ENCODE measurements at places on chromosomes 6 and 20.

- DNase-seq = peak; percentile 55
These were observed 133.7 kb upstream of the IFNGR1 start for GRCh38 chr6:137352859-137353258.

GRCh38 chr20:61631751-61632150 lies 379.7 kb downstream of the CDH4 start:
- DNase-seq = no peak

DNA sequence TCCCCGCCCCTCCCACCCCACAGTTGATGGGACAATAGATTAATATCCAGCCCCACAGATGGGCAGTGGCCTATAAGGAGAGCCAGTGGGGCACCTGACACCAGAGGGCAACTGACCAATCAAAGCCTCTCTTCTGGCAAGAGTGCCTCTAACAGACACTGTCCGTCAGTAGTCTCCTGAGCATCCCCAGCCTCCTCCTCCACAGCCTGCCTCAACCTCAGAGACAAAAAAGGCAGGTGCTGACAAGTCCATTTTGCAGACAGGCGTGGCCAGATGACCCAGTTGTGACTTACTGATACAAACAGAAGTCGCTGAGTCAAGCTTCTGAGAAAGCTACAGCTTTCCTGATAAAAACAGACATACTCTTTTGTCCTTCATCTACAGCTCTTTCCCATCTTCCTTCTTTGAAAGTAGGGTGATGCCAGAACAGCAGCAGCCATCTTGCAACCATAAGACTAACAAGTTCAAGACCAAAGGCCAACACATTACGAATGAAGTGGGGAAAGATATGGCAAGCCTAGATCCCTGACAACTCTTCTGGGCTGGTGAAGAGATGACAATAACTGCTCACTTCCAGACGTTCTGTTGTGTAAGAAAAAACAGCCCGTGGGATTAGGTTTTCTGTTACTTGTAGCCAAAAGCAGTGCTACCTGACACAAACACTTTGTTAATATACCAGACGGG lies 12.3 kb downstream of the PPIL1 start:
- no peak for DNase-seq

GRCh38 chr6:155078331-155078745 lies 83.2 kb downstream of the TIAM2 start:
- DNase-seq = no peak

DNA sequence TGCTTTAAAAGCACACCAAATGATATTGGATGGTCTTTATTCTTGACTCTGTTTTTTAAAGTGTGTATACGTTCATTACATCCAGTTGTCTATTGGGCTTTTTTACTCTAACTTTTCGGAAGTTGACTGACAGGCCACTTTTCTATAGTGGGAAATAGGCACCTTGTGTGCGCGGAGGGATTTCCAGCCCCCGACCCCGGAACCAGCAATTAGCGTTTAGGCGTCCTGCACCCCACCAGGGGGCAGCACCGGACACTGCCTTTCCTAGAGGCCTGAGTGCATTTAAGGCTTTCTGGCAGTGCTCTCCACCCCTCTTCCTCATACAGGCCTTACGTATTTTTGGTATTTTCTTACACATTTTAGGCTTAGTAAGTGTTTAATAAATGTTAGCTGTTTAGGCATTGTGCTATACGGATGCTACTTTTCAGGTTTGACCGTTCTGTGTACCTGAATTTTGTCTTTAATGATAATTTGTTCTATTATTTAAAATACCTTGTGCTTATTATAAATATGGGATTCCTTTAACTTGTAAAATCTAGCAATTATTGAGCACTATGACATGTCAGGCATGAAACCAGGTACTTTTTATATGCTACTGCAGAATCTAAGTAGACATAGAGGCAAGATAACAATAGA lies 231.8 kb downstream of the BCKDHB start:
- DNase-seq = peak; percentile 64

DNA sequence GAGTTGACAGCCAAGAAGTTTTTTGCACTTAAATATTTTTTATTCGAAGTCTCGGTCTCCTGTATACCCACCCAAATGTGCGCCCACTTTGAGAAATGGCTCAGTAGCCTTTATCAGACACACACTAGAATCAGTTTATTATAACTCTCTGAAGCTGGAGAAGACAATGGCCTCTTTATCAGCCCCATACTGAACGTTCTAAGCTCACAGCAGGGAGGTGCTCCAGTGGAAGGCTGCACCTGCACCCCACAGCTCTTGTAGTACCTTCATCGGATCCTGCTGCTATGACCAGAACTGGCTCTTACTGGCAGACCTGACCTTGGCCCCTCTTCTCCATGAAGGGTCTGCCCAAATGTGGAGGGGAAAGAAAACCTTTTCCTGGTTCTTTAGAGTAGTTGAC lies 165.0 kb upstream of the SCGN start:
- DNase-seq = no peak

DNA sequence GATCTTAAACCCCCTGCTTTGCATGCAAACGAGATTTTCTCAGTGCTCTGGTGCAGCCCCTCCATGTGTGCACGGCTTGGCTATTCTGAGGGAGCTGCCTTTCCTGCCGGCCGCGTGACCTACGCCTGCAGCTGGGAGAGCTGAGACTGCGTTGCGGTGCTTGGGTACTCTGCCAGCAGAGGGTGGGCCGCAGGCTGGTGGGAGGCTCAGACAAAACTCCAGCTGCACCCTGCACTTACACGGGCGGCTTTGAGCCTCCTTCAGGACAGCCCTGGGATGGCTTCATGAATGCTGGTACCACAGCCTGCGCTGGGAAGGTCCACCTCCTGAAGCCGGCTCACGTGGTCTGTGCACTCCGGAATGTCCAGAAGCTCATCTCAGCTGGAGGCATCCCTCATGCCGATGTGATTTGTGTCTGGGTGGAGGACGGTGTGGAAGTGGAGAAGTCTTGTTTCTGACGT lies 223.7 kb downstream of the DLL1 start:
- DNase-seq = no peak

DNA sequence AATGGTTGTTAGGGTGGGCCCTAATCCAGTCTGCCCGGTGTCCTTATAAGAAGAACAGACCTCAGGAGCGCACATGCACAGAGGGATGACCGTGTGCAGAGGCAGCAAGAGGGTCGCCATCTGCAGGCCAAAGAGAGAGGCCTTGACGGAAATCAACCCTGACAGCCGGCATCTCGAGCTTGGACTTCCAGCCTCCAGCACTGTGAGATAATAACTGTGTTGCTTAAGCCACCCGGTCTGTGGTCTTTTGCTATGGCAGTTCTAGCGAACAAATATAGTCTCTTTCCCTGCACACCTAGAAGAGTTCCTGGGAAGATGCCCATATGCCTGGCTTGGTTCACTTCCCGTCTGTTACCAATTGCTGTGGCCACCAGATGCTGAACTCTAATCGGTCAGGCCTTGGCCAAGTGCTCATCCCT lies 35.3 kb upstream of the PTGIS start:
- no peak for DNase-seq

DNA sequence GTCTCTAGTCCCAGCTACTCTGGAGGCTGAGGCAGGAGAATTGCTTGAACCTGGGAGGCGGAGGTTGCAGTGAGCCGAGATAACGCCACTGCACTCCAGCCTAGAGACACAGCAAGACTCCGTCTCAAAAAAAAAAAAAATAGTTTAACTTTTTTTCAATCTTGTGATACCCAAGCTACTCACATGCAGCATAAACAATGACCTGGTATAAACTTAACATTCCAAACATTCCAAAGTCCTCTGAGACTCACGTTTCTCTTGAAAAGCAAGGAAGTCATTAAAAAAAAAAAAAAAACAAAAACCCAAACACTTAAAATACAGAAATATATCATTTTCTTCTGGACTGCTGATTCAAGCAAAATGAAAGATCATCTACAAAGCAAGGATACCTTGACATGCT lies 14.3 kb downstream of the CRNKL1 start:
- no peak for DNase-seq

DNA sequence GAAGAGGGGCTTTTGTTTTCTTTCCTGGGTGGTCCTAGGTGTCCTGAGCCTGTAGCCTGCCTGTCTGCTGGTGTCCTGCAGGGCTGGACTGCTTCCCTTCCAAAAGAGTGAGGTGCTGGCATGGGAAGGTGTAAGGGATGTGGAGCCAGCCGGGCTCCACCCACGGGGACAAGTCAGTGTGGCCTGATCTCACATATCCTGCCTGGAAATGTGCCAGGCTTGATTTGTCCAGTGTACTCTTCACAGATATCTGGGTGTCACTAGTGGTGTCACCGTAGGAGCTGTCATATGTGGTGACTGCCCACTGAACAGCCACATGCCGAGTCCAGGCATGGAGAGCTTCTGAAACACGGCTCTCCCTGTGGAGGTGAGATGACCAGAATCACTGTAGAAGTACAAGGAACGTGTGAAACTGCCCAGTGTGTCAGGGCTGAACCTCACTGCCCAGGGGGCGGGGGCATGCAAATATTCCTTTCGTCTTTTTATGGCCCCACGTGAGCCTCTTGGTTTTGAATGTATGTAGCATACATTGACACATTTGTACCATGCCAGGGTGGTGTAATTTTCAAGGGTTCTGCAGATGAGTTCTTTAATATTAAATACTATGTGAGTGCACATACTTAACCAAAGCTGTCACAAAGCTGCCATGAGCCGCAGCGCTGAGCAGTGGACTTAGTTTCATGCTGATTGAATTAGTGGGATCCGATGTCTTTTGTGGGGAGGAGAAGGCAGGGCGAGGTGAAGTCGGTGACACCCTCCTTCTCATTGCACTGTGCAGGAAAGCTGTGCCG lies 55.8 kb downstream of the CDH4 start:
- no peak for DNase-seq

GRCh38 chr6:130754786-130755367 lies 72.3 kb upstream of the SMLR1 start:
- DNase-seq = no peak

DNA sequence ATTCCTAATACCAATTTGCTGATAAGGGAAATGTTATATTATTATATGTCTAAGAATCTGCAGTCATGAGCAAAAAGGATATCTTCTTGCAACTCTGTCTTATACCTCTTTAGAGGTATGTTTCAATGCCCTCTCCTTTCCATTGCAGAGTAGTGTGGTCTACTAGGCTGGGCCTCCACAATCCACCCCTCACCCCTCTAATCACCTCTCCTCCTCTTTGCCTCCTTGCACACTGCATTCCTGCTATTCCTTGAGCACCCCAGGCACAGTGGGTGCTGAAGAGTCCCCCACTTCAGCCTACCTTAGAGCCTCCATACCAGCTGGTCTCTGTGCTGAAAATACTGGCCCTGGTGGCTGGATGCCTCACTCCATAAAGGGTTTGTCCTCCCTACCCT lies 26.9 kb downstream of the ARMC2 start:
- DNase-seq = no peak

GRCh38 chr6:147287869-147288271 lies 83.7 kb downstream of the STXBP5 start:
- DNase-seq = no peak

- DNase-seq = no peak
These were observed 12.3 kb upstream of the CTNNBL1 start for GRCh38 chr20:37681384-37682112.

DNA sequence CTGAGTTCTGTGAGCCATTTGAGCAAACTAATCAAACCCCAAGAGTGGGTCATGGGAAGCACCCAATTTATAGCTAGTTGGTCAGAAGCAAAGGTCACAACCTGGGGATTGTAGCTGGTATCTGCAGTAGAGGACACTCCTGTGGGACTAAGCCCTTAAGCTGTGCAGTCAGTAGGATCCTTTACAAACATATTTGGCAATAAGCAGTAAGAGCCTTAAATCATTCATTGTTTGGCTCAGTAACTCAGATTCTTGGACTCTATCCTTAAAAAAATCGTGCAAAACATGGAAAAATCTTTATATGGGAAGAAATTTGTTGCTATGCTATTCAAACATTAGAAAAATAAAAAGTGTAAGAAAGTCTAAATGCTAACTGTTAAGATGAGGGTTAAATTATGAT lies 29.9 kb downstream of the FRK start:
- no peak for DNase-seq

DNA sequence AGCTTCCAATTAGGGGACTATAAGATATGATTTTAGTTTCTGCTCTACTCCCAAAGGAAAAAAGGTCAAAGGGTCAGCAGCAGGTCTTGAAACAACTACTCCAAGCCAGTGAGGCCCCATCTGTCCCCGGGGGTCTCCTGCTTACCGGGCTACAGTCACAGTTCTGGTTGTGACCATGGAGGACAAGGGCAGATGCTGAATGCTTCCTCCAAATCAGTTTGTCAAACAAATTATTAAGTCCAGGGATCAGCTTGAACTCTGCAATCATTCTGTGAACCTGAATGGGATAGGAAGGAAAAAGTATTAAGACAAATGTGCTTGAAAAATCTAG lies 60.2 kb downstream of the MYH7B start:
- no peak for DNase-seq

- DNase-seq = peak; percentile 71
These were observed 17.3 kb upstream of the ID1 start for GRCh38 chr20:31587545-31588389.

DNA sequence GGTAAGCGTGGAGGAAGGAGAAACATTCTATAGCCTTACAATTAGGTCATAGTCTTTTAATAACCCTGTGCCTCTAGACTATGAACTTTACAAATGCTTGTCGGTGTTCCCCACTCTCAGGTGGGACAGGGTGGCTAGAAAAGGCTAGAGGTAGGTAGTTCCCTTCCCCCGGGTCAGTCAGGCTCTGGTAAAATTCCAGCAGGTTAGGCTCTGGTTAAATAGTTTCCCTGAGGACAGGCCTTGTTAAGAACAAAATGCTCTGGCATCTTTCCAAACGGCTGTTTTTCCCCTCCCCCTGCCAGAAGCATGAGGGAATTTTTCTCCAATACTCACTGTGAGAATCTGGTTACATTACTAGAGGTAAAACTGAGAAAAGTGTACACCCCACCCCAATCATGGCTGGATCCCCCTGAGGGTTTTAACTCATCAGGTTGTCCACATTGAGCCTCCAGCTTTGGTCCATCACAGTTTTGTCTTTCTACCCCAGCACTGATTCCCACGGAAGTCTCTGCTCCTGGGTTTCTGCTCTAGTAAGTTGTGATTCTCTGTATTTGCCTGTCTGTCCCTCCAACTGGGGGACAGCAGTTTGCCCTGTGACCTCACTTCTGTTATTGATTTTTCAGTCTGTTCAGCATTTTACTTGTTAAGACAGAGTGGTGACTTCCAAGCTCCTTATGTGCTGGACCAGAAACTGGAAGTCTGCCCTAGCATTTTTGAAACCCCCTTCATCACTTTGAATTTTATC lies 84.7 kb upstream of the ADGRF1 start:
- no peak for DNase-seq

GRCh38 chr6:51855310-51856082 lies 231.9 kb downstream of the PKHD1 start:
- no peak for DNase-seq

GRCh38 chr6:76420094-76420493 lies 347.6 kb upstream of the IMPG1 start:
- no peak for DNase-seq
